ENCODE measurements at places on chromosomes 3 and 15.

GRCh38 chr3:123110282-123110975, 43.6 kb downstream of the PDIA5 start:
- DNase-seq = no peak

DNA sequence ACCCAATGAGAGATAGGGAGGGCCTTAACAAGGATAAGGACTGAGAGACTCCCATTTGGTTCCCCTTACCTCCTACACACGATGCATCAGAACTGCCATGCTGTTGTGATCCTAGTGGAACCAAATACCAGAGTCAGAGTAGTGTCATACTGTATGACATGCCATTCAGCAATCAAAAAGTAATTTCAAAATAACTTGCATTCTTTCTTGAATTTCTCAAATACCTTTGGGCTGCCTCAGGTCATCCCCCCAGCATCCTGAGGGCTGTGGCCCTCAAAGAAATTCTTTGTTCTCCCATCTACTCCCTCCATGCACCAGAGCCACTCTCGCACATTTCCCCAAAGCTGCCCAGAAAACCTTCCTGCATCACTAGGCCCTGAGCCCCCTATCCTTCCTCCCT, 68.9 kb upstream of the PPP2R3A start:
- DNase-seq = no peak

- no peak for DNase-seq
These were observed 9.8 kb downstream of the NBEAL2 start for GRCh38 chr3:46989146-46989810.

DNA sequence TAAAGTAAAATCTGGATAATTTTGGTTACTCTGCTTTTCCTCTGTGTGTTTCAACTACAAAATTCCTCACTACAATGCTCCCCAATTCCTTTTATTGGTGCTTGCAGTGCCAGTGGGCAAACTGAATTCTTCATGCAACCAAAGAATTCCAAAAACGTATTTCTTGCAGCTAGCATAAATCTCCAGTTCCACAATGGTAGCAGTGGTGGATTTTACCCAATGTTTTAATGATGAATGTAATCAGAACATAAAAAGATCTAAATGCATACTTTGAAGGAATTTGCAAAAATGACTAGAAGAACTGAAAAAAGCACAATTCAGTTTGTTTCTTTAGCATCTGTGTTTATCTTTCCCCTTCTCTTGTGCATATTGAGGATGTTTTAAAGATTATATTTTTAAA, 359.6 kb upstream of the TPRG1 start:
- DNase-seq = no peak

GRCh38 chr3:52535411-52536111, 844 bp upstream of the UQCC5 start:
- peak; percentile 26 for DNase-seq

GRCh38 chr3:43734685-43735084, 43.9 kb downstream of the ABHD5 start:
- DNase-seq = no peak

DNA sequence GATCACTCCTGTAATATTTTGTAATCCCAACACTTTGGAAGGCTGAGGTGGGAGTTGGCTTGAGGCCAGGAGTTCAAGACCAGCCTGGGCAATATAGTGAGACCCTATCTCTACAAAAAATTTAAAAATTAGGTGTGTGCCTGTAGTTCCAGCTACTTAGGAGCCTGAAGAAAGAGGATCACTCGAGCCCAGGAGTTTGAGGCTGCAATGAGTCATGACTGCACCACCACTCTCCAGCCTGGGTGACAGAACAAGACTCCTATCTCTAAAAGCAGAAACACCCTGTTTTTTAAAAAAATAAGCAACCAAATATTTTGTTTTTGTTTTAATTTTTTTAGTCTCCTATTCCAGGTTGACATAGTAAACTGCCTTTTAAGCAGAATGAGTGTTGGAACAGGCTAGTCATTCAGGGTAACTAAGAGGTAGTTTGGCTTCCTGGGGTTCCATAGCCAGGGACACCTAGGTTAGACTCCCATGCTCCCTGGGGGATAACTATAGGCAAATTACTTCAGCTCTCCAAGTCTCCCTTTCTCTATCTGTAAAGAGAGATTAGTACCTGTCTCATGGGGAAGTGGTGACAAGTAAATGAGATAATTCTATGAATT, 114.6 kb upstream of the C15orf61 start:
- DNase-seq = no peak

DNA sequence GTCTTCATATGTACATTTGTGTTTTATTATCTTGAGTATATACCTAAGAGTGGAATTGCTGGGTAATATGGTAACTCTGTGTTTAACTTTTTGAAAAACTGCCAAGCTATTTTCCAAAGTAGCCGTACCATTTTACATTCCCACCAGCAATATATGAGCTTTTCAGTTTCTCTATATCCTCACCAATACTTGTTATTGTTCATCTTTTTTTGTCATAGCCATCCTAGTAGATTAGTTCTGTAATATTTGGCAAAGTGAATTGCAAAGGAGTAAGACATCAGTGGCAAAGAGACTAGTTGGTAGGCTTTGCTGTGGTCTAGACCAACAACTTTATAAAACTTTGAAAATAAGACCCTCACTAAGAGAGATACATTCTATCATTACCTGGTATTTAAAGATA, 21.4 kb downstream of the OXSR1 start:
- no peak for DNase-seq

GRCh38 chr3:156181509-156181908, 61.1 kb downstream of the KCNAB1 start:
- DNase-seq = no peak

DNA sequence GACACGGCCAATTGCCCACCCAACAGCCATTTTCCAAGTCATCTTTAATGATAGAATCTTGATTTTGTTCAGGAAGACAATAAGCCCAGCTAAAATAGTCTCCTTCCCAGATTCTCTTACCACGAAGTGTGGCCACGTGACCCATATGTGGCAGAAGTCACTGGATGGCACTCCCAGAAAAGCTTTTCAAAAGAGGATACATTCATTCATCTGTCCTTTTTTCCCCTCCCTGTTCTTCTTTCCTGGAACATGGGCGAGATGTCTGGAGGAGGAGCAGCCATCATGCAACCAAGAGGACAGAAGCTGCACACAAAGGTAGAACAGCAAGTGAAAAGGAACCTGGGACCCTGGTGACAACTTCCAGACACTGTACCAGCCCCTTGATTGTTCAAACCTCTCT, 174.7 kb downstream of the UACA start:
- DNase-seq = no peak

GRCh38 chr3:73060302-73060723, 1.1 kb upstream of the EBLN2 start:
- no peak for DNase-seq

DNA sequence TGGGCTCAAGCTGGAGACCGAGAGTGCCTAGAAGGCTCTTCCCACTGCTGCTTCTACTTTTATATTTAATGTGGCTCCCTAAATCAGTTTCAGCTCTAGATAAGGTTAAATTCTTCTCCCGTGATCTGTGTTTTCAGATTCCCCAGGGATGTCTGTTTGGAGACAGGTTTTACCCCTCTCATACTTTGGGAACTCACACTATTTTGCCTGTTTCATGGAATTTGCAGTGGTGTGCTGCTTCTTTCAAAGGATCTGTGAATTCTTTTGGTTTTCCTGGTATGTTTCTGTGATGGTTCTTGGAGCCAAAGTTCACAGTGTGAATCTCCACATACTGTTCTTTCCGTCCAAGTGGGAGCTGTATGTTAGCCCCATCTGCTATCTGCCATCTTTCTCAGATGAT, 238.3 kb upstream of the SLITRK3 start:
- no peak for DNase-seq

- no peak for DNase-seq
These were observed 140.6 kb downstream of the RBPMS2 start for GRCh38 chr15:64634576-64635498.

DNA sequence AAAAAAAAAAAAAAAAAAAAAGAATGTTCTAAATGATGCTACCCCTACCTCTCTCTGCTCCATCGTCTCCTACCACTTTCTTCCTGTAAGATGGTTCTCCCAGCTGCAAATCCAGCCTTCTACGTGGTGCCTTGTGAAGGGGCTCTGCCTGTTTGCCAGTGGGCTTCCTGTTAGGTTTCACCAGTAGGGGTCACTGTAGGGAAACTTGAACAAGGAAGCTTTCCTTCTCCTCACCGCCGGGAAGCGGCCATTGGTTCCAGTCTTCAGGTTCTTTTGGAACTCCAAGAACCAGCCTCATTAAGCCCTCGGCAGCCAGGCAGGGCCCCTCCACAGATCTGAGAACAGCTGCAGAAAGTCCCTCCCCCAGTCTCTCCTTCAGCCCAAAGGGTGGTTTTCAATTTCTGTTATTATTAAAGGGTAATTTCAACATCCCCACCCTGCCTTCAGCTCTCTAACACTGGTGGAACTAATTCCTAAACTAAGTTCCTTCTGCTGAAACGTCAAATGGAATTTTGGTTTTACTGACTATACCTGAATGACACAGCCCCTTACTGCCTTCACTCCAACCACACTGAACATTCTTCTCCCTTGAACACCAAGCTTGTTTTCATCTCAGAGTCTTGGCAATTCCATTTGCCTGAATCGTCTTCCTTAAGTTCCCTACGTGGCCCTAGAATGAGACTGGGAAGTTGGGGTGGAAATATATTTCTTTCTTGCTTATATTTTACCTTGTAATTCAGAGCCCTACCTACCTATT, 13.5 kb downstream of the MCCC1 start:
- no peak for DNase-seq

All from frontal cortex (tissue), 4 donors.